ENCODE measurements at places on chromosomes 6 and 20.

DNA sequence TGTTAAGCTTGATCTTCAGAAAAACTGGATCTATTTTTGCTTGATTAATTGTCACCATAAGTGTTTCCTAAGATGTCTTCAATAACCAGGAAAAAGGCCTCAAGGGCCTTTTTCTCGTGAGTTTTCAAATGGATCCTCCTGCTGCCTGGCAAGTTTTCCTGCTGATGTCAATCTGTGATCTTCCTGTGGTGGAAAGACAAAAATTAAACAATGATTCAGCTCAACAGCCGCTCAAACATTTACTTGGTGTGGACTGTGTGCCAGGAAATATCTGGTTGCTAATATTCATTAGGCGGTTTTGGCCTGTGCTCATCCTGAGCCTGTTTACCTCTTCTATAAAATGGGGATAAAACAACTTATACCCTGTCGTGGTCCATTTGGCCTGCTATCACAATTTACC is 35.4 kb upstream of the SSTR4 start:
- no peak for DNase-seq

DNA sequence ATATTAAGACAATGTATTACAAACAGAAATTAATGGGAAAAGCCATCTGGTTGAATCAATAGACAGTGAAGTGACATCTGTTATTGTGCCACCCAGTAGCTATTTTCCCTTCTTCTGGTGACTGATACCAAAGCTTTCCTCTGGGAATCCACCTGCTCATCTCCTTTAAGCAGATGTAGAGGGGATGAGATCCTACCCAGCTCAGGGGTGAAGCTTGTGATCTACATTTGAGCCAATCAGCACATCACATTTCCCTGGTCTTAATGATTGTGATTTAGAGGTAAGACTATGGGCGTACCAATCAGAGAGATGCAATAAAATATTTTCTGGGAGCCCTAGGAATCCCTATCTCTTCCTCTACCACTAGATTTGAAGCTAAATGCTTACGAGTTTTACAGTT is 782.9 kb downstream of the PTPRT start:
- DNase-seq, result no peak

DNA sequence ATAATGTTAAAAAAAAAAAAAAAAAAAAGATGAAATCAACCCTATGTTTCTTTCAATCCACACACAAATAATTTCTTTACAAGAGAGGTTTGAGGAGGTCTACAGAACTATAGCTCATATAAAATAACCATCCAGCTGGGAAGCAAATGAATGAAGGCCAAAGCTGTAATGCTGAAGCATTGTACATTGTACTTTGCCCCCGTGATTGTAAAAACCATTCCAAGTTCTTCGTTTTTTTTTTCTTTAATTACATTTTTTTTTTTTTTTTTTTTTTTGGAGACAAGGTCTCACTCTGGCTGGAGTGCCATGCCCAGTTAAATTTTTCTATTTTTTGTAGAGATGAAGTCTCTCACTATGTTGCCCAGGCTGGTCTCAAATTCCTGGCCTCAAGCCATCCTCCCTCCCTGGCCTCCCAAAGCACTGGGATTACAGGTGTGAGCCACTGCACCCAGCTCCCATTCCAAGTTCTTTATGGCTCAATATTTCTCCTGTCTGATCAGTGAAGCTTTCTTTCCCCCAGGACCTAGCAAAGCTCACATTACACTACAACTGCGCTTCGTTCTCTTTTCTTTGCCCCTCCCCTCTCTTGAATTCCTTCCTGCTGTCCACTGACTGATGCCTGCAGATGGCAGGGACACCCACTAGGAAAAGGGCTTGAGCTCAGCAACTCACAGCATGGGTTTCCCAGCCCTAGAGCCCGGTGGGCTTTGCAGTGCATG is 53.0 kb upstream of the NOP56 start:
- DNase-seq, result peak; percentile 30

GRCh38 chr20:17897566-17898307 is 70.9 kb downstream of the SNX5 start:
- DNase-seq, result no peak

DNA sequence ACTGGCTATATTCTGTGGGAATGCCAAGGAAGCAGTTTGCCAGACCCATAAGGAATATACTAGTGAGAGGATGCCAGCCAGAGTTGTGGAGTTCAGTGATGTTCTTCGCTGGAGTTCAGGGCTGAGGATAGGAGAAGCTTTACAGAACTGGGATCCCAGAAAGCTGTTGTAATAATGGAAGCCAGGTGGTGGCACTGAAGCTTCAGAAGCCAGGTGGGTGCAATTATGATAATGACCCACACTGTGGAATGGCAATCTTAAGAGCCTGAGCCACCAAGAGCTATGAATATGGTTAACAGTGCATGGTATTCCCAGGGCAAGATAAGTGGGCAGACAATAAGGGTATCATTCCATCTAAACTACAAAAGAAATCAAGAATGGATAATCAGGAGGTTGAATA is 25.1 kb upstream of the ENPP1 start:
- DNase-seq, result no peak

All from femur (tissue), 1 donor.